ENCODE measurements at places on chromosomes 6 and 20. TPM values are rescaled to one million over a fixed set of nuclear protein-coding genes. Genes with fewer than 3 reads are reported as not detected.

The TCF15 gene
- 0.26 TPM for polyA plus RNA-seq

The ADGRF5 gene
- polyA plus RNA-seq: 2.2 TPM

The FAM217A gene
- polyA plus RNA-seq: not detected

The FRK gene
- polyA plus RNA-seq: 1.8 TPM

The SPTLC3 gene
- polyA plus RNA-seq: 3.5 TPM

Data from esophagus (tissue), 2 donors.